ENCODE measurements at places on chromosomes 3 and 15. TPM values are rescaled to one million over a fixed set of nuclear protein-coding genes. Genes with fewer than 3 reads are reported as not detected.

- peaks cover 98% of the 10 kb centered on the region for H3K4me1 ChIP-seq
- H3K27me3 ChIP-seq: no peaks in the 10 kb centered on the region
- H3K36me3 ChIP-seq: peaks cover 20% of the 10 kb centered on the region
- H3K4me3 ChIP-seq: peak overlapping the region; percentile 60
- H3K27ac ChIP-seq: peak overlapping the region; percentile 88
Observed at GRCh38 chr15:60548101-60548500, 69.2 kb upstream of the ICE2 start.

DNA sequence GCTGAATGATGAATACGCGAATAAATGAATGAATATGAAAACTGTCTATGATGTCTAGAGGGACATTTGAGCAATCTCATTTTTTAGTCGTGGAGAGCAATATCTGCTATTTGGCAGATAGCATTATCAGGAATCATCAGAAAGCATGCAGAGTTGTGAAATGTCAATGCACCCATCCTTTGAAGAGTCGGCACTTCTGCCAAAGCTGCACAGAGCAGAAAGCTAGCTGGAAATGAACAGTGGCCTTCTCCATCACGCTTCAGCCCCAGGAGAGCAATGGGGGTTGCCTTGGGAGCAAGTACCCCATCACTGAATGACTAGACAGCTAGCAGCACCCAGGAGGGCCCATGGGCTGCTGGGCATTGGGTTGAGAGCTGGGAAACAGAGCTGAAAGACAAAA lies 69.1 kb upstream of the PROK2 start:
- peaks cover 2% of the 10 kb centered on the region for H3K27me3 ChIP-seq
- H3K4me1 ChIP-seq: peaks cover 7% of the 10 kb centered on the region
- no peaks in the 10 kb centered on the region for H3K36me3 ChIP-seq
- no peak for DNase-seq
- no peak overlapping the region for H3K4me3 ChIP-seq

DNA sequence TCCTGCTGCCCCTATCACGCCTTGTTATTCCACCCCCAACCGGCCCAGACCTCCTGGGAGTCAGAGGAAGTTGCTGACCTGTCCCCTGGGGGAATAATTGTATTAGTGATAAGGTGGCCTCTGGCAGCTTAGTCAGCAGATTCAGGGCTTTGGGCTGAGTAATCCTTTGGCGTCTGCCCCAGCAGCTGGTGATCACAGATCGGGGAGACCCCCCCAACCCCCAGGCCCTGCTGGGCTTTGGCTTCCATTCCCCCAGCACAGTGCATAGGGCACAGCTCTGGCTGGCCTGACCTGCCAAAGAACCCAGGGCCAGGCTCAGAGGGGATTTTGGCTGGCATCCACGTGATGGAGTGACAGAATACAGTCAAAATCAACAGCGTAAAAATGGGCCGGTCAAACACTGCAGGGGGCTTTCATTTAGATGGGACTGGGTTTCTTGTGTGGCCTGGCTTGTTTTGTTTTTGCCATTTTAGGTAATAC lies 3.9 kb upstream of the NR2E3 start:
- no peak overlapping the region for H3K4me3 ChIP-seq
- no peaks in the 10 kb centered on the region for H3K4me1 ChIP-seq
- H3K36me3 ChIP-seq: no peaks in the 10 kb centered on the region
- no peak for DNase-seq

LRRC49 gene
- total RNA-seq: 0.46 TPM

DNA sequence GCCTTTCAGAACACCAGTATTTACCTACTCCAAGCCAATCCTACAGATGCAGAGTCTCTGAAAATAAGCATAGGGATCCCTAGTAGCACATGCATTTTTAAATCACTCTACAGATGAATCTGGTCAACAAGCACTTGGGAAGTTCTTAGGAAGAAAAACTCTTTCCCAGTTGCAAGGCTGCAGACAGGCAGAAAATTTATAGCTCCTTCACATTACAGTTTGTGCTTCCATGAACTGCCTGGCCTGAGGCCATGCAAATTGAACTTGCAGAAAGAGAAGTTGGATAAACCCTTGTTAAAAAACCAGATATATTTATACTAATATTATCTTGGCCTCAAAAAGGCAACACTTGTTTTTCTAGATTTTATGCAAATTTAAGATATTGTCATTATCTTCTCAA lies 256.9 kb downstream of the EPHA3 start:
- H3K4me3 ChIP-seq: no peak overlapping the region
- H3K27ac ChIP-seq: no peak overlapping the region
- no peaks in the 10 kb centered on the region for H3K4me1 ChIP-seq
- H3K36me3 ChIP-seq: no peaks in the 10 kb centered on the region
- DNase-seq: no peak

DNA sequence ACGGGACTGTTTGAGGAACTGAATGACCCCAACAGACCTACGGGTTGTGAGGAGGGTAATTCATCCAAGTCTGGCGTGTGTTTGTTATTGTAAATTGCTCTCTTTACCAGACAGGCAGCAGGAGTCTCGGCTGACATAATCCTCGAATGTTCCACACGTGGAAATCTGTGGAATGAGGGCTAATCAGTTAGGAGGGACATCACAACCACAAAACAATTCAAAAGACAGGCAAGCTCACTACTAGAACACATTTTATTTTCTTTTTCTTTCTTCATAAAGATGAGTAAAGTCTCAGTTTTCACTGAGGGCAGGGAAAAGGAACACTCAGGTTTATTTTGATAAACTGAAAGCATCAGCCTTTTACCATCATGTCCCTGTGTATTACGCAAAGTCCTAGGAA lies 53.8 kb downstream of the GRK7 start:
- H3K4me1 ChIP-seq: no peaks in the 10 kb centered on the region
- no peak for DNase-seq
- H3K27me3 ChIP-seq: peaks cover 17% of the 10 kb centered on the region
- no peaks in the 10 kb centered on the region for H3K36me3 ChIP-seq
- no peak overlapping the region for H3K27ac ChIP-seq
- H3K4me3 ChIP-seq: no peak overlapping the region

DNA sequence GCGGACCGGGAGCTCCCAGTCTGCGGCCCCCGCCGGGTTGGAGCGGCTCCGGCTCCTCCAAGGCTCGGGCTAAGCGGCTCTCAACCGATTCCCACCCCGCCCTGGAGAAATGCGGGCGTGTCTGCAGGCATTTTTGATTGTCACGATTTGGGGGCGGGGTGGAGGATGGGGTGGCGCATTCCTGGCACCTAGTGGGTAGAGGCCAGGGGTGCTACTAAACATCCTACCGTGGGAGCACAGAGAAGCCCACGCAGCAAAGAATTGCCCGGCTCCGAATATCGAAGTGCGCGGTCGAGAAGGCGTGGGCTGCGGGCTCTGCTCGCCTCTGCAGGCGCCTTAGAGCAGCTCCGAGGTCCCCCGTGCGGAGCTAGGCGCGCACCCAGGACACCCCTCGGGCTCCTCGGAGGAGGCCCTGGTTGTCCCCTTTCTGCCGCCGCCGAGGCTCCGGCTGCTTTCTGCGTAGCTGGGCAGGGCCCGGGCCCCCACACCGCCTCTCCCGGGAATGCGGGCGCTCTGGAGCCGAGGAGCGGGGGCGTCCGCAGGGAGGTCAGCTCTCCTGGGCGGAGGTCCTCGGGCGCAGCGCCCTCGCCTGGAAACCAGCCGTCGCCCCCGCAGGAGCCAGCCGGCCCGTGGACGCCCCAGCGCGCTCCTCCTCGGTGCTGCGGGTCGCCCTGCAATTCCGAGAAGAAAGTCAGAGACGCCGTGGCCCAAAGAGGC lies 16.5 kb upstream of the LAMP3 start:
- peak overlapping the region; percentile 74 for H3K4me3 ChIP-seq
- DNase-seq: peak; percentile 77
- H3K4me1 ChIP-seq: peaks cover 3% of the 10 kb centered on the region
- H3K36me3 ChIP-seq: no peaks in the 10 kb centered on the region
- H3K27me3 ChIP-seq: peaks cover 22% of the 10 kb centered on the region

All from activated CD4-positive, alpha-beta memory T cell treated with anti-CD3 and anti-CD28 coated beads for 36 hours (primary cell).